ENCODE measurements at places on chromosomes 4 and X.

- no peak for DNase-seq
These were observed 762.4 kb downstream of the DMD start for GRCh38 chrX:32448945-32449344.

DNA sequence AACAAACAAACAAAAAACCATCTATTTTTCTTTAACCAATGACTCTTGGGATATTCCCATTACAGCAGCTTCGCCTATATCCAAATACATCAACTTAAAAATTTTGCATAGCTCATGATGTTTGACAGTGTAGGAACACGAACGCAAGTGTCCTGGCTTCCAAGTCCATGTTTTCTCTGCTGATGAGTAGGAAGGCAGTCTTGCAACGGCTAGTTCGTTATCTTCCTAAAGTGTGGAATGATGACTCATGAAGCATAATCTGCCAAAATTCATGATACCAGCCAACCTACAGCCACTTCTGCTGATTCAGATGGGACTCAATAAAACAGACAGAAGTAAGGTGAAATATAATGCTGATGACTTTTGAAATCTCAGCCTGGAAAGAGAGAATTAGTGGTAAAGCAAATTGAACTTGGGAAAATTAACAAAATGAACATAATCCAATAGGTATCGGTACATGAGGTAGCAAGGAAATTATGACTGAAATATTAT lies 6.4 kb upstream of the SEPTIN11 start:
- no peak for DNase-seq

DNA sequence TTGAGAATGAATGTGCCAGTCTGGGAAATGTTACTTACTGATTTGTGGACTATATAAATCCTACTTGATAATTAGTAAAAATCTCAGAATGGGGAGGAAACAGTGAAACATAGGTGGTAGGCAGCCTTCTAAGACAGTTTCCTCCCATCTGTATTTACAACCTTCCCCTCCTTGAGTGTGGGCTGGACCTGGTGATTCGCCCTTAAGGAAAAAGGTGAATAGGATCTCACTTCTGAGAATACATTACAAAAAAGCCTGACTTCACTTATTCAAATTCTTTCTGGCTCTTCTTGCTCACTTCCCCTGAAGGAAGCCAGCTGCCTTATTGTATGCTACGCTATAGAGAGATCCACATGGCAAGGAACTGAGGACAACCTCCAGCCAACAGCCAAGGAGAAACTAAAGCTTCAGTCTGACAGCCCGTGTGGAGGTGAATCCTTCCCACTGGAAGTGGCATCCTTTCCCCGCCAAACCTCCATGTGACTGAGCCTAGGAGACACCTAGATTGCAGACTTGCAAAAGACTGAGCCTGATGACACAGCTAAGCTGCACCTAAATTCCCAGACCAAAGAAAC lies 585.0 kb downstream of the STPG2 start:
- no peak for DNase-seq

DNA sequence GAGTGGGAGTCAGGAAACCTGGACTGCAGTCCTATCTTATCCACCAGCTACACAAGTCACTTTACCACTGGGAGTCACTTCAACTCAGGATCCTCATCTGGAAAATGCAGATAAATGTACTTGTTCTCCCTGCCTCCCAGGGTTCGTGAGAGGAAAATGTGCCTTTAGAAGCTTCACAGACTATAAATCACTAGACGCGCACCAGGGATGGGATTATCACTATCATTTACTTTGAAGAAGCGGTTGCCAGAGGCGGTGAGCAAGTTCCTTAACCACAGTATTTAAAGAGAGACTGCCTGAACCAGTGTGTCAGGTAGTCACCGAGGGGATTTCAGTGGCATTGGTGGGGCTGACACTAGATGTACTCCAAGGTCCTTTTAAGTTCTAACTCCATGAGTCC lies 219.5 kb downstream of the HS6ST2 start:
- DNase-seq = no peak

Data from CD4-positive, alpha-beta T cell treated with Interleukin-4 for 1 hour (primary cell).